ENCODE measurements at places on chromosomes 6 and 20.

- no peak for DNase-seq
Observed at GRCh38 chr6:157075549-157076450, 247.5 kb downstream of the TMEM242 start.

DNA sequence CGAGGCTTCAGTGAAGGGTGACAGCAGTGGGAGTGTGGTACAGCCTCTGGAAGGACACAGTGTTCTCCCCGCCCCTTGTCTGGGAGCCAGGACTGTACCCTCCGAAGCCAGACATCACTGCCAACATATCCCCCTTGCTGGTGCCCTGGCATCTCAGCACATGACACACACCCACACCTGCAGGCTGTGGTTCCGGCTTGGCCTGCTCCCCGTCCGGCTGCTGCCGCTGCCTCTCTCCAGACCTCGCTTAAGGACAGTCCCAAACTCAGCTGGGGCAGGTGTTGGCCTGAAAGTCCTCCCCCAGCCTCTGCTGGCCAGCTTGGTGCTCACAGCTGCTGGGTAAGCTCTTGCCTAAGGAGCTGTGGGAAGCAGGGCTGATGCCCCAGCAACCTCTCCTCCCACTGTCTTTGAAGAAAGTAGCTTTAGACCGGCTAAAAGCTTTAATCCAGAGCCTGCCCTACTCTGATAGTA is 7.0 kb downstream of the EMILIN3 start:
- no peak for DNase-seq

- DNase-seq, result no peak
Observed at GRCh38 chr6:42264162-42264851, 46.6 kb upstream of the MRPS10 start.

DNA sequence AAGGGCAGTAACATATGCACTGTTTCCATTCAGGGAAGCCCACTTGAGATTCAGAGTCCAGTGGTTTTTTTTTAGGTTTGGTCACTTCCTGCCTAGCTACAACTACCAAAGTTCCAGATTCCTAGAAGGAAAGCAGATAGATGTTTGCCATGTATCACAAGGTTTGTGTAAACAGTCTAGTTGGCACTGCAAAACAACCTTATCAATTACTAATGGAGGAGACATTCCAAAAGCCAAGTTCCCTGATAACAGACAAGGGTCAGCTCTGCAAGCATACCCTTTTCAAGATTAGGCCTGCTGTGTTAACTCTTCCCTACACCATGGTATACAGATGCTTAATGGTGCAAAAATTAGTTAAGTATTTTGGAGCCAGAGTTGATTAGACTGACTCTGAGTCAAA is 141.3 kb upstream of the GLP1R start:
- DNase-seq, result no peak

DNA sequence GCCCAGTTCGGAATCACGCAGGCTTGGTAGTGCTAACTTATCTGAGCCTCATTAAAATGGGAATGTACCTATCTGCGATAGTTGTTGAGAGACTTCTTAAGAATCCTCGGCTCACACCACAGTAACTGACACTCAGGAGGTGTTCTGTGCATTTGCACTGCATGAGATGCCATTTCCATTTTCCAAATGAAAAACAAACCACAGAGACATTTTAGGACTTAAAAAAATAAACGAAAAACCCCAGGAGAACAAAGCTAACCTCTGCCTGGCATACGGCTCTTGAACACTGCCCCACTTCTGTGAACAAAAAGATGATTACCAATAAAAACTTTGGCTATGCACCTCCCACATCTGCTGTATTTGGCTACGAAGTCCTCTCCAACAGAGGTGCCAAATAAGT is 37.6 kb downstream of the BEND3 start:
- no peak for DNase-seq

DNA sequence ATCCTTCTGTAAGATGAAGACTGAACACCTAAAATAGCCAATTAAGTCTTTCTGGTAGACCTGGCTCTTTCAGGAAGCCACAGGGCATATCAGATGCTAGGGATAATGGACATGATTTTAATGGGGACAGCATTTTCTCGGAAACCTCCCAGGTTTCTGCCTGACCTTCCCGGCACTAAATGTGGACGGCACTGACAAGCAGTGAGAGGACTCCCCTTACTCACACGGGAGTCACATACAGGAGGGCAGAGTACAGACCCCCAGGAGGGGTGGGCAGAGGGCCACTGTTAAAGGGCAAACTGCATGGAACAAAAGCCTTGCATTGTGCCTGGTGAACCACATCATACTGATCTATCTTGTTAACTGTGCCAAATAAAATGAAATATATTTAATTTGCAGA is 19.9 kb downstream of the PSMG4 start:
- DNase-seq, result no peak

GRCh38 chr6:3744901-3745470 is 6.5 kb downstream of the PXDC1 start:
- no peak for DNase-seq

DNA sequence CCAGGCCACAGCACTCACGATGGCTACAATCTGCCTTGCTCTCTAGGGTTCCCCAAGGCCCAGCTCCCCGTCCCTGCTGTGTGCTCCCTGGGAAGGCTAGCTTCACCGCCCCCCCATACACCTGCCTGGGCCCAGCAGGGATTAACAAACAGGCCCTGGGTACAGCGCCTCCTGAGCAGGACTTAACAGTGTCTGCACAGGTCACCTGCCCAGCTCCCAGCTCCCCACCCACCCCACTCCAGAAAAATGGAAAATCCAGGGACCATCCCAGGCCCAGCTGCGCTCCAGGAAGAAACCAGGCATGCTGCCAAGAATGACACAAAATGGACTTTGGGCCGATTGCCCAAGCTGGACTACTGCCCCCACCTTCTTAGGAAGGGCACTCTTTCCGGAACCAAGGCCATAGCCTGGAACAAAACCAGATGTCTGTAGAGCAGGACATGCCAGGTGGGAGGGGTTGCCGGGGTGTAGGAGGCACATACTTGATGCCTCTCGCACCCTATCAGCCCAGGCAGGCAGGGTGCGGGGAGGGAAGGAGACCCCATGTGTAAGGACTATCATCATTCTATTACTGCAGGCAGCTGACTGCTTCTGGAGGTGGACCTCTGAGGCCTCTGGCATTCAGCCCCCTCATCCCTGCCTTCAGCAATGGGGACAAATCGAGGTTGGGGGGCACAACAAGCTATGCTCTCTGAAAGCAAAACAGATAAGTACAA is 104.9 kb downstream of the SNX5 start:
- DNase-seq, result no peak

GRCh38 chr6:168088161-168089053 is 9.4 kb upstream of the FRMD1 start:
- peak; percentile 30 for DNase-seq

DNA sequence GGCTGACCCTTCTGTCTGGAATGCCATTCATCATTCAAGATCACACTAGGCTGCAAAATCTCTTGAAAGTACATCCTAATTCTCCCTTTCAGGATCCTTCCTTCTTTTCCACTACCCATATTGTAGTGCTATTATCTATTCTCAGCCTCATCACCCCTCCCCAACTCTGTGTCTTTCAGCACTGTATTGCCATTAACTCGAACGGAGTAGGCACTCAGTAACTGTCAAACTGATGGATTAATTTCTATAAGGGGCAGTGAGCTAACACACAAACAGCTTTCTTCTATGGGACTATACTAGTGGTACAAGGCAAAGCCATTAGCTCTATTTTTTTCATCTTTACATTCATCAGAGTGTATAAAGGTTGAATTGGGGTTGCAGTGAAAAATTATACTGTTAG is 46.6 kb downstream of the LAMA4 start:
- no peak for DNase-seq

- no peak for DNase-seq
Observed at GRCh38 chr6:44868335-44868668, 459.8 kb upstream of the RUNX2 start.

DNA sequence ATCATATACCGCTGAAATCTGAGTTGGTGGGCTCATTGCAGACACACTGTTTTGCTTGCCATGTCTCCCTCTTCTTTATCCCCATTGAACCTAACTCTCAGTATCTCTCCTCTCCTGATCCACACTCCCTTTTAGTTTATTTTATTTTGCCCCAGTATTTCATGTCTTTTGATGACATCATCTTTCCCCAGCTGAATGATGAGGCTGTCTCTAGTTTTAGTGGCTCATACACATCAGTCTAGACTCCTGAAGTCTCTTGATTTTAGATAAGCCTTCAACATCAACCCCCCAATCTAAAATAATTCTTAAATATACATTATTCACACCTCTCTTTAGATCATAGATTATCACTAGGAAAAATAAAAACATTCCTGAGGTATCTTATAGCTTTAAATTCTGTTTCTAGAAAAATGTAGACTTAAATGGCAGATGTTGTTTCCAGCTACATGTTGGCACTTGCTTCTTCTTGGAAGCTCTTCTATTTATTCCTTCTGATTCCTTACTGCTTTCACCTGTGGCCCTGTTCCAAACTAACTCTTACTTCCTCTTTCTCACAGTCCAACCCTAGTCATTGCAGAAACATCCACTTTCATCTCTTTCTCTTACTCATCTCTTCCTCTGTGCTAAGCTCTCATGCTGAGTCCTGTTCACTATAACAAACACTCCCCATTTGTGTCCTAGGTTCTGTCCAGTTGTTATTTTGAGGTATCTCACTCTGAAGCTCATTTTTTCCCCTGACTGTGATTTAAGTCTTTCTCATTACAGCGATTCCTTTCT is 191.9 kb upstream of the SLC35B3 start:
- DNase-seq, result peak; percentile 12
